ENCODE measurements at places on chromosomes 1 and 21.

GRCh38 chr1:226691247-226691646 is 47.8 kb downstream of the ITPKB start:
- no peak for DNase-seq

GRCh38 chr1:216046336-216046735 is 376.9 kb downstream of the USH2A start:
- no peak for DNase-seq

DNA sequence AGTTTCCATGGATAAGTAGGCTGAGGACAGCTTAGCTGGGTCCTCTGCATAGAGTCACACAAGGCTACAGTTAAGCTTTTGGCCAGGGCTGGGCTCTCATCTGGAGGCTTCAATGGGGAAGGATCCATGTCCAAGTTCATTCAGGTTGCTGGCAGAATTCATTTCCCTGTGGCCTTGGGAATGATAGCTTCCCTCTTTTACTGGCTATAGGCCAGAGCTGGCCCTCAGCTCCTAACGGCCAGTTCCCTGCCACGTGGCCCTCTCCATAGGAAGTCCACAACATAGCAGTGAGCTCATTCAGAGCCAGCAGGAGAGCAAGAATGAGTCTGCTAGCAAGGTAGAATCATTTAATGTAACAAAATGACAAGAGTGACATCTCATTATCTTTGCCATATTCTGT is 15.1 kb upstream of the PODN start:
- no peak for DNase-seq

DNA sequence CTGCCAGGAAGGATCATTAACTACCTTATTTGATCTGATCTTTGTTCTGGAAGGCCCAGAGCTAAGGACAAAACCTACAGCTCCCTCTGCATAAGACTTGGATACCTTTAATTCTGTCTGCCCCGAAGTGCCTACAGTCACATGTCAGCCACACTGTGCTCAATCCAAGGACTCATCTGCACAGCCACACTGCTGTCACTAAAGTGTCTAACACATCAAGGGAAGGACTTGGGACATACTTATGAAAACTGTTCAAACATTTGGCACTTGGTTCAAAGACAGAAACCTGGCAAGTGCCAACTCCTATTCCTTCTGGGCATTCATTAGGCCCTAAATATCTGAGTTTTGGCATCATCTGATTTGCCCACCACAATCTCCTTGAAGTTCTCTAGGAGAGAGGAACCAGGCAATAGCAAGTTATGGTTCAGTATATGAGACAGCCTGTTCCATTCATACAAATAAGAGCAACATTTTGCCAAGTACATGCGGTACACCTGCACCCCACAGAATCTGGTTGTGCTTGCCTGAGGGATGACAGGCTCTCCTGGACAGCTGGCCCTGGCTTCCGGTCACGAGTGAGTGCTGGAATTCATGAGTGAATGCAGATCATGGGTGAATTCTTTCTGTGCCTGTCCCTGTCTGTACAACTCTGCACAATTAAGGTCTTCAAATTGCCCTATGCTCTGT is 105.9 kb downstream of the KCNK1 start:
- no peak for DNase-seq

GRCh38 chr1:172018727-172019311 is 177.5 kb downstream of the DNM3 start:
- no peak for DNase-seq

- no peak for DNase-seq
Measured at GRCh38 chr21:46158666-46159300, 3.4 kb upstream of the FTCD start.

GRCh38 chr21:45910548-45911221 is 70.9 kb upstream of the COL6A1 start:
- no peak for DNase-seq

- DNase-seq, result no peak
Measured at GRCh38 chr1:108969346-108969745, 6.1 kb upstream of the CLCC1 start.

- DNase-seq, result no peak
Measured at GRCh38 chr1:106651028-106651762, 405.3 kb upstream of the PRMT6 start.

DNA sequence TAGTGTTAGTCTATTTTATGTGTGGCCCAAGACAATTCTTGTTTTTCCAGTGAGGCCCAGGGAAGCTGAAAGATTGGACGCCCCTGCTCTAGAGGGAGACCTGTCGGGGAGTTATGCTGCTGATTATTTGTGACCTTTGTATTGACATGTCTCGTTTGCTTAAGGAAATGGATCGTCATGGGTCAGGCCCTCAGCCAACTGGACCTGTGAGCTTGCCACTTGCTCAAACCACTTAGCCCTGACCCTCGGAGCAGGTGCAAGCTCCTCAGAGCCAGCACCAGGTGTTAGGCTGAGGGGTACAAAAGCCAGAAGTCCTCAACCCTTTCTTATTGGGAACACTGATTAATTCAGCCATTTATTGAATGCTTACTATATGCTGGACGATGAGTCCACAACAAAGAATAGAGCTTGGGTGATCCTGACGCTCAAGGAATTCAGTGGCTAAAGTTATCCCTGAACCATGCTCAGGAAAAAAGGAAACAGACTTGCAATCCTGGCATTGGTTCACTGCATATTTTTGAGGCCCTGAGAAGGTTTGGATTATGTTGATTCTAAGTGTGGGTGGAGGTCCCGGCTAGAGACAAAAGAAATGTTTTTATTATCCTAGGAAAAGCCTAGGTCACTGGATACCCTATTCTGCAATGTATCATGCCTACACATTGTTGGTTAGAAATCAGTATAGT is 19.0 kb downstream of the TGFB2 start:
- DNase-seq, result no peak

- no peak for DNase-seq
Measured at GRCh38 chr1:151002051-151002450, 4.7 kb downstream of the MINDY1 start.

DNA sequence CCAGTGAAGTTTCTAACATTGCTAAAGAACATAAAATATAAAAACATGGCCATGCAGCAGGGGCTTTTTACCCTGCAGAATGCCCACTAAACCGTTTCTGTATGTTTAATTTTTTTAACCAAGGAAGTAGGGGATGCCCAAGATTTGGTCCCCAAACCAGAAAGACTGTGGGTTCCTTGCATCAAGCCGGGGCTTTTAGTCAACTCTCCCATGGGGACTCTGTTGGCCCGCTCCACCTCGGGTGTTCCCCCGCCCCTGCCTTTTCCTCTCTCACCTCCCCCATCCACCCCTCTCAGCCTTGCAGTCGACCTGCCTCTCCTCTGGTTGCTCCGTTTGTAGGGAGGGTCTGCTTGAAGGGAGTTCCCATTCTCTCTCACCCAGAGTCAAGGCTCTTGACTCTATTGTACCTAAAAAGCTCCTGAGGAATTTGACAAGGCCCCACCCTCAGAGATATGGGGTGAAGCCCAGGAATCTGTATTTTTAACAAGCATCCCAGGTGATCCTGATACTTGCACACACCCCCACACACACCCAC is 117.5 kb downstream of the TOMM20 start:
- no peak for DNase-seq

GRCh38 chr1:90593312-90593711 is 123.8 kb downstream of the BARHL2 start:
- no peak for DNase-seq

DNA sequence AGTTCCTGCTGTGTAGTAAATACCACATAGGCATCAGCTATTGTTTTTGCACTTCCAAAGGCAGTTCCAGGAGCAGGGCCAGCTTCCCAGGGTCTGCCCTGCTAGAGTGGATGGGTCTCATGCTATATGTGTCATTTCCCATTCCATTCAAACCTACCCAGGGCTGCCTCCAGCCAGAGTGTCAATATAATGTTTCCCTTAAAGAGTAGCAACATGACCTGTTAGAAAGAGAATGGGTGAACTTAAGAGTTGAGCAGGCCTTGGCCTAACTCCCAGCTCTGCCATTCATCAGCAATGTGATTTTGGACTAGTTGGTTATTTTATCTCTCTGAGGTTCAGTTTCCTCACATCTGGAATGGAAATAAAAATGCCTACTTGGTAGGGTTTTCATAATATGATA is 44.9 kb downstream of the RAB3B start:
- no peak for DNase-seq

DNA sequence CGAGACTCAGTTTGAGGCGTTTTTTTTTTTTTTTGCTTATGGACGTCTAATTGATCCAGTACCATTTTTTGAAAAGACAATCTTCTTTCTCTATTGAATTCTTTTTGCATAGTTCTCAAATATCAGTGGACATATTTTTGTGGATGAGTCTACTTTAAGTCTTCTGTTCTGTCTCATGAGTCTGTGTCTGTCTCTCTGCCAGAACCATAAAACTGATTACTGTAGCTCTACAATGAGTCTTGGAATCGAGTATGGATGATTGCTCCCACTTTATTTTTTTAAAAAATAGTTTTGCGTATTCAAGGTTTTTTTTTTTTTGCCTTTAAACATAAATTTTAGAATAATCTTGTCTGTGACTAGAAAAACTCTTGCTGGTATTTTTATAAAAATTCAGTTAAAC is 323.5 kb downstream of the ZNF326 start:
- DNase-seq, result no peak

- DNase-seq, result peak; percentile 41
Measured at GRCh38 chr1:175146529-175147213, 45.9 kb downstream of the KIAA0040 start.

GRCh38 chr1:19514391-19514831 is 29.1 kb upstream of the CAPZB start:
- DNase-seq, result no peak

DNA sequence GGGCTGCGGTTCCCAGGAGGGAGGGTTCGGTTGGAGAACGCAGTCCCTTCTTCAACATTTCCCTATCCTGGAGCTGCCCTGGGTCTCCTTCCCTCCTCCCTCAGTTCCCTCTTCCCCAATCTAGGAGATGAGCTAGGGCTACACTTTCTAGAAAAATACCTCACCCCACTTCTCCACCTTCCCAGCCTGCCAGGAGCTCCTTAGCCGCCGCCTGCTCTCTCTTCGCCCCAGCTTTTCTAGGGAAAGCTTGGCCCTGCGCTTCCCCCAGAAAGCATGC is 488 bp upstream of the ADAMTS1 start:
- no peak for DNase-seq

GRCh38 chr21:41630249-41630648 is 122.3 kb upstream of the TMPRSS2 start:
- DNase-seq, result no peak

DNA sequence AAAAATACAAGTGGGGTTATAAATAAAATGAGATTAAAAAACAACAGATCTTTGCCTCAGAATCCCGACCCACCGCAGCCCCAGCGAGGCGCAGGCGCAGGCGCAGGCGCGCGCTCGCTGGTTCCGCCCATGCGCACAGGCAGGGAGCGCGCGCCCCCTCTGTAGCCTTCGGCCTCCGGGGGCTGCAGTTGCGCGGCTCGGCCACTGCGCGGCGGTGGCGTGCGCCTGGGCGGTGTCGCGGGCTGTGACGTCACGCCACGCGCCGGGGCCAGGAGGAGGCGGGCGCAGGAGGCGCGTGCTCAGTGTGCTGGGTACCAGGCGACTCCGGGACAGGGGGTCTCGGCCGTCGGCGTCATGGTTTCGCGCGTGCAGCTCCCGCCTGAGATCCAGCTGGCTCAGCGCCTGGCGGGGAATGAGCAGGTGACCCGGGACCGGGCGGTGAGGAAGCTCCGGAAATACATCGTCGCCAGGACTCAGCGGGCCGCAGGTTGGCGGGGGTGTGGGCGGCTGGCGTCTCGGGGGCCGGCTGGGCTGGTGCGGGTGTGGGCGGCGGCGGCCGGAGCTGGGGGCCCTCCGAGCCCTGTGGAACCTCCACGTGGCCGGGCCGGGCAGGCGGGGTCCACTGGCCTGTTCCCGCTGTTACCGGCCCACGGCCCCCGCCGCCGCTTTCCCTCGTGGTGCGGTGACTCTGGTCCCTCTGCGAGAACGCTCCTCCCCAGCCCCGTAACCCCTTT is at the start of gene RRP1:
RRP1 (plus strand) TSS at position 302 of the 734 bp plus-strand sequence; CDS start at position 355, 53 bp downstream.
- peak; percentile 94 for DNase-seq

DNA sequence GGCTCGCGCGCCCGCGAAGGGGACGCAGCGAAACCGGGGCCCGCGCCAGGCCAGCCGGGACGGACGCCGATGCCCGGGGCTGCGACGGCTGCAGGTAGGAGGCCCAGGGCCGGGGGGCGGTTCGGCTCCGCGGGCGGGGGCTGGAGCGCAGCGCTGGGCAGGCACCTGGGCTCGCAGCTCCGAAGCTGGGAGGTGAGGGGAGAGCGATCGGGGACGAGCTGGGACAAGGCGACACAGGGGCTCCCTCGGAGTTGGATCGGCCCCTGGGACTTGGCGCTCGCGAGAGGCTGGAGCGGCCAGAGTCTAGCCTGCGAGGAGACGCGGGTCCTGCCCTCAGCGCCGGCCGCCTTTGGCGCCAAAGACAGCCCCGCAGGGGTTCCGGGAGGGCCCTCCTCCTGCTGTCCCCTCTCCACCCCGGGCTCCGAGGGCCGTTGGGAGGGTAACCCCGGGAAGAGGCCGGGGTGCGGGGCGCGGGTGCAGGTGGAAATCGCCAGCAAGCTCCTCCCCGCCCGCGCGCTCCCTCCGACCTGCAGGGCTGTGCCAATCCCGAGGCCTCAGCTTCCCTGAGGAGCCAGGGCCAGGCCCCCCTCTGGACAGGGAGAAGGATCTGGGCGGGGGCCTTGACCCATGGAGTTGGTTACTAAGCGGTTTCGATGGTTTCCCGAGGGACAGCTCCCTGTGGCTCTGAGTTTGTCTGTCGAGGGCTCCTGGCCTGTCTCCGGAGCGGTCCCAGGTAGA is 401 bp downstream of the TP73 start:
- DNase-seq, result no peak

GRCh38 chr1:103110701-103111100 is 2.4 kb upstream of the COL11A1 start:
- DNase-seq, result no peak

- DNase-seq, result no peak
Measured at GRCh38 chr1:195218428-195219212, 1389.6 kb downstream of the KCNT2 start.

- DNase-seq, result peak; percentile 53
Measured at GRCh38 chr1:235513495-235514366, 9.5 kb upstream of the B3GALNT2 start.

Data from CMK (cell line).